ENCODE measurements at places on chromosomes 12 and 14.

GRCh38 chr14:65346895-65347294, 65.6 kb upstream of the FUT8 start:
- no peak for DNase-seq

DNA sequence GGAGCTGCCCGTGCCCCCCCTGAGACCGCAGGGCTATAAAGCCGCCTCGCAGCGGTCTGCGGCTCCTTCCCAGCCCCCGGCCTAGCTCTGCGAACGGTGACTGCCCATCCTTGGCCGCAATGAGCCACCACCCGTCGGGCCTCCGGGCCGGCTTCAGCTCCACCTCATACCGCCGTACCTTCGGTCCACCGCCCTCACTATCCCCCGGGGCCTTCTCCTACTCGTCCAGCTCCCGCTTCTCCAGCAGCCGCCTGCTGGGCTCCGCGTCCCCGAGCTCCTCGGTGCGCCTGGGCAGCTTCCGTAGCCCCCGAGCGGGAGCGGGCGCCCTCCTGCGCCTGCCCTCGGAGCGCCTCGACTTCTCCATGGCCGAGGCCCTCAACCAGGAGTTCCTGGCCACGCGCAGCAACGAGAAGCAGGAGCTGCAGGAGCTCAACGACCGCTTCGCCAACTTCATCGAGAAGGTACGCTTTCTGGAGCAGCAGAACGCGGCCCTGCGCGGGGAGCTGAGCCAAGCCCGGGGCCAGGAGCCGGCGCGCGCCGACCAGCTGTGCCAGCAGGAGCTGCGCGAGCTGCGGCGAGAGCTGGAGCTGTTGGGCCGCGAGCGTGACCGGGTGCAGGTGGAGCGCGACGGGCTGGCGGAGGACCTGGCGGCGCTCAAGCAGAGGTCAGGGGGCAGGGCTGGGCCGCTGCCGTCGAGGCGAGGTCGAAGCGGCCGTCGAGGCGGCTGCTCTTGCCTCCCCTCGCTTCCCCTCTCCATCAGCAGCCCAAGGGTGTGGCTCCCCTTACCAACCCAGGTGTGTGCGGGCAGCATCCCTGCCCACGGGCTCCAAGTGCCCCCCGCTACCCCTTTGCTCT, at the start of gene PRPH:
Gene PRPH, plus strand, starts transcription at position 66 of the 855 bp plus-strand sequence. Its CDS starts 54 bp downstream, at position 120.
- no peak for DNase-seq

DNA sequence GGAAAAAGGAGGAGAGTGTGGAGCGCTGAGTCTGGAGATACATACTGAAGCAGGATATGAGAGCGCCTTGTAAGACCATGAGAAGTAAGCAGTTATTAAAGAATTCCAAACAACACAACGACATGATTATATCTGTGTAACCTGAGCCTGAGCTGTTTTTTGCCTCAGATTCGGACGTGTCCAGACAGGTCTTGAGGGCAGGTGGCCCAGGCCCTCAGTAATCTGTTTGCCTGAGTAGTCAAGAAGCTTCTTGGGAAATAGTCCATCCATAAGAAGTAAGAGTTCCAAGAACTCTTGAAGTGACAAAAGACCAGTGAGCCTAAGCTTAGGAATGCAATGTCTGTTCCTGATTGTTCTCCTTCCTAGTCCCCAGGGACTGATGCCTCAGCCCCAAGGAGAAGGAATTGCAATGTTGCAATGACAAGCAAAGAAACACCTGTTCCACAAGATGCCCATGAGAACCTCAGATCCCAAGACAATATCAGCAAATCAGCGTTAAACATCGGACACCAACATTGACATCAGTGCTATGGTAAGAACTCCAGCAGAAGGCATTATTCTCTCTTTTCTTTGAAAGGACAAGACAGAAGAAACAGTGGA, 34.7 kb upstream of the ADAMTS20 start:
- no peak for DNase-seq

DNA sequence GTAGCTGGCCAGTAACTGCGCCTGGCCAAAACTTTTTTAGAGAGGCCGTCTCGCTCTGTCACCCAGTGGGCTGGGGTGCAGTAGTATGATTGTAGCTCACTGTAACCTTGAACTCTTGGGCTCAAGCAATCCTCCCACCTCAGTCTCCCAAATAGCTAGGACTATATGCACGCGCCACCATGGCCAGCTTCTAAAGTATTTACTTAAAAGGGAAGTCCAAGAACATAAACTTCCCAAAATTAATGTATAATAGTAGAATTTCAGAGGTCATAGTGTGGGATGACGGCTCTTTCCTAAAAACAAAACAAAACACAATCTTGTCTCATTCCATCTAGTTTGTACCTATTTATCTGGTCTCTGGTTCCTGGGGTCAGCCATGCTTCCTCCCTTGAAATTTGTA, 42.2 kb upstream of the FOS start:
- DNase-seq: no peak

- DNase-seq: no peak
These were observed 5.8 kb upstream of the MRPL42 start for GRCh38 chr12:93461503-93461902.

- DNase-seq: no peak
These were observed 19.5 kb downstream of the ANO6 start for GRCh38 chr12:45235087-45236025.

GRCh38 chr14:41950428-41951151, 343.9 kb downstream of the LRFN5 start:
- no peak for DNase-seq

DNA sequence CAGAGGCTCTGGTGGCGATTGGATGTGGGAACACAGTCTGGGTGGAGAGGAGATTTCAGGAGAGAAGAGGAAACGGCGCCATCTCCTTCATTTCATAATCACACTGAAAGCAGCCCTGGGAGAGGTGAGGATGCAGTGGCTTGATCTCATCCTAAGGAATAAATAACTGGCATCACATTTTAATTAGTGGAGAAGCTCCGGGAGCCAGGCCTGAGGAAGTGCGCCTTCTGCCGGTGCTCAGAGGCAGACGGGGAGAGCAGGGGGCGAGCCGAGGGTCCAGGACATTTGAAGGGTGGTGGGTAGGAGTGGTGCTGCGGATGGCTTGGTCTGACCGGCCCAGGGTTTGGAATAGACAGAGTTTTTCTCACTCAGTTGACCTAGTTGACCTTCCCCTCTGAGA, 265.0 kb downstream of the CACNA1C start:
- no peak for DNase-seq

GRCh38 chr12:3107954-3108353, 30.8 kb downstream of the TSPAN9 start:
- no peak for DNase-seq

- DNase-seq: no peak
These were observed 6.1 kb downstream of the METTL3 start for GRCh38 chr14:21505012-21505553.

- peak; percentile 21 for DNase-seq
These were observed 73.3 kb downstream of the NCOR2 start for GRCh38 chr12:124493809-124494750.

DNA sequence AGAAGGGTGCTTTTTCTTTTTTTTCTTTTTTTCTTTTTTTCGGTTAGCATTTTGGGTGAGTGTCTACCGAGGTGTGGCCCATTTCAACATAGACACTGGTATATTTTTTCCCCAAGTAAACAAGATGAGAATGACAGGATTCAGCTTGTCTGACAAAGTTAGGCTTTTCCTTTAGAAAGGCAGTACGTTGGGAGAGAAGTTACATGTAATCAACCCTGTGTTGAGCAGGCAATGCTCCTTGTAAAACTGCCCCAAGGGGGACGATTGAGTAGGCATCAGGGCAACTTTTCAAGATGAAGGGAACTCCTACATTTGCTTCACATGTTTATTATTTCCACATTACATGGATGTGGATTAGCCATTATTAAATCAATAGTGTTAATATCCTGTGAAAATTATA, 1.7 kb downstream of the EMP1 start:
- no peak for DNase-seq

DNA sequence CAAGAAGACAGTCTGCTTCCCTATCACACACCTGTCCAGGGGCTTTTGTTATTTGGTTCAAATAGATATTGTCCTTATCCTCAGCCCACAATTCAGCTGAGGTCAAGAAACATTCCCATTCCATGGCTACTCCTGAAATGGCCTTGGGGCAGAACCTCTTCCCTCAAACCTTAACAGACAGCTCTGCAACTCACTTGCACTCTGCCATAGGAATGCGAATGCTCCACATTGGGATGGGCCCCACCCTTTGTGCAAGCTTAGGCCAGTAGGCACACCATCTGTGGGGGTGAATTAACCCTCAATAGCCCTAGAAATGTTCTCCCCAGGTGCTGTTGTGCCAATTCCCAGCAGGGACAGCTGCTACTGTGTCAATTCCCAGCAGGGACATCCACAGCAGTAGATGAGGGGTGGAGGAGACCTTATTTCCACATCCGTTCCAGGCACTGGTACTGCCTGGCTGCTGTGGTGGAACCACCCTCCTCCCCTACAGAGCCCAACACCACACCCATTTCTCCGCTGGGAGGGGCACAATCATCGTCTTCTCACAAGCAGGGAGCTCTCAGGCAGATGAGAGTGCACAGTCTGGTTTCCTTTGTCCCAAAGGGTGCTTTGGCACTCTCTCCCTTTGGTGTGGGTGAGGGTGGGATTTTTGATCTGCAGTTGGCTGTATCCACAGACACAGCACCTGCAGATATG, 42.3 kb upstream of the GLIPR1 start:
- DNase-seq: peak; percentile 13

DNA sequence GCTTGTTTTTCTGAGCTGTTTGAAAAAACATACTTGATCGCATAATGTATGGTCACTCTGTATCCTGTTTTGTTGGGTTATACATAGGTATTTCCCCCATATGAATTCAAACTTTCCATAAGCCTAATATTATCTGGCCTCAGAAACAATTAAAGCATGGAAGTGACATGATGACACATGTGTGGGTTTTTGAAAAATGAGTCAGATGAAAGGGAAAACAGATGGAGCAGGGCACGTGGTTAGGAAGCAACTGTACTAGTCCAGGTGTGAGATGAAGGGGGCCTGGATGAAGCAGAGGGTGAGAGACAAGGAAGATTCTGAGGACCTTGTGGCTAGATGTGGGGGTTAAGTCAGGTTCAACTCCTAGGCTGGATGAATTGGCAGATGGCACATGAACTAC, 92.7 kb upstream of the DNM1L start:
- no peak for DNase-seq

Measured in CD4-positive, alpha-beta T cell treated with Interleukin-4 for 4 hours (primary cell).